Stimulated activated CD8-positive, alpha-beta memory T cell treated with anti-CD3 and anti-CD28 coated beads, Interleukin-2, amount 100 ng/mL, for 1 hour (primary cell): ENCODE measurements at places on chromosomes 1 and 21.

DNA sequence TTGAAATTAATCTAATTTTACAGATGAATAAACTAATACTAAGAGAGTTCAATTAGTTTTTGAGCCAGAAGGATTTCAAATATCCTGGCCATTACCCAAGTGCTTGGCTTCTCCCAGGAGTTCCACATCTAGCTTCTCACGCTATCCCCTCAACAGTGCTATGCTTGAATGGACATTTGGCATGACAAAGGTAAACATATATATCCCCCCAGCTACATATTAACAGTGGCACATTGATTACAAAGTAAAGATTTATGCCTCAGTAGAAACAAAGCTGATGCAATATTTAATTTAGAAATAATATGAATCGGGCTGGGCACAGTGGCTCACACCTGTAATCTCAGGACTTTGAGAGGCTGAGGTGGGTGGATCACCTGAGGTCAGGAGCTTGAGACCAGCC is 434.6 kb upstream of the PRMT6 start:
- no peak for DNase-seq

DNA sequence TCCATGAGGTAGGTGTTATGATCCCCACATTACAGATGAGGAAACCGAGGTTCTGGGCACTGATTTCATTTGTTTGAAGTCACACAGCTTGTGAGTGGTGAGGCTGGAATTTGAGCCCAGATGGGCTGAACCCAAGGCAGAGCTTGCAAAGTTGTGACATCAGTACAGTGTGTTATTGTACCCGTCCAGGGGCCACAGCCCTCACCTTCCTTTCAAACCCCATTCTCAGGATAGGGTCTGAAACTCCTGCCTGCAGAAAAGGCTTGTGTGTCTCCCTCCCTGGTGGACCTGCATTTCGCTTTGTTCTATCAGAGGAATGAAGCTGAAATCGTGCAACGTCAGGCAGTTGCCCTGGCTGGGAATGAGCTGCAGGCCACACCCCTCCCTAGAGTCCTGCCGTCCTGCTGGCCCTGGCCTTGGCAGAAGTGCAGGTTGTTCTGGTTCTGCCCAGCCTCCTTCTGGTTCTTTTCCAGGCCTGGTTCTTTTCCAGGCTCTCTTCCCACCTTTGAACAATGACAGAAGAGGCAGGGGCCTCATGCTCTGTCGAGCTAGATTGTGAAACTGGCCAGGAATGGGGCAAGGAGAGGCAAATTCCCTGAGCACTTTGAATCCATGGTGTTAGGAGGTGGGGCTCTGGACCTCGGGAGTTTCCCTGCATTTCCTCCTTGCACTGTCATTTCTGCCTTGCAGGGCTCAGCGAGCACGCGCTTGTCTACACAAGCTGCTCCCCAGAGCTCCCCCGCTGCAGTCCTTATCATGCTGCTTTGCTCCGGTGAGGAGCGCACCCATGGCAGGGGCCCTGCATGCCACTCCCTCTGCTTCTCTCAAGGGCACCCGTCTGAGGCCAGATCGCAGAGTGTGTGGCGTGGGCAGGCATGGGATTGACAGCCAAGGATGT is 8.2 kb upstream of the MYOM3 start:
- DNase-seq, result no peak

DNA sequence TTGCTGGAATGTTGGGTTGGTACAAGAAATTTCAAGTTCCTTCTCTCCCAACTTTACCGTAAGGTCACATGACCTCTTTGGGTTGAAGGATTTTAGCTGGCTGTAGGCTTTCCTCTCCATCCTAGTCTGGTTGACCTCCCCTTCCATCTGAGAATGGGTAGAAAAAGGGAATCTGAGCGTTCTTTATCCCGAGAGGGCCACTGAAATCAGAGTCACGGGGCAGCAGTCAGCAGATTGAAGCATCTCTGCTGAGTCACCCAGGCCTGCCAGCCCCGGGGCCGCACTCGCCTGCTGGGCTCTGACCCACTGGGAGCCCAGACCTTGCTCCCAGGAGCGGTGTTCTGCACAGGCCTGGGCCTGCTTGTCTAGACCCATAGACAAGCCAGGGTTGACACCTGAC is 31.0 kb downstream of the TMCC2 start:
- no peak for DNase-seq

GRCh38 chr1:94540440-94541245 is 916 bp downstream of the F3 start:
- DNase-seq, result no peak

GRCh38 chr1:14786109-14786675 is 187.7 kb downstream of the KAZN start:
- DNase-seq, result no peak

DNA sequence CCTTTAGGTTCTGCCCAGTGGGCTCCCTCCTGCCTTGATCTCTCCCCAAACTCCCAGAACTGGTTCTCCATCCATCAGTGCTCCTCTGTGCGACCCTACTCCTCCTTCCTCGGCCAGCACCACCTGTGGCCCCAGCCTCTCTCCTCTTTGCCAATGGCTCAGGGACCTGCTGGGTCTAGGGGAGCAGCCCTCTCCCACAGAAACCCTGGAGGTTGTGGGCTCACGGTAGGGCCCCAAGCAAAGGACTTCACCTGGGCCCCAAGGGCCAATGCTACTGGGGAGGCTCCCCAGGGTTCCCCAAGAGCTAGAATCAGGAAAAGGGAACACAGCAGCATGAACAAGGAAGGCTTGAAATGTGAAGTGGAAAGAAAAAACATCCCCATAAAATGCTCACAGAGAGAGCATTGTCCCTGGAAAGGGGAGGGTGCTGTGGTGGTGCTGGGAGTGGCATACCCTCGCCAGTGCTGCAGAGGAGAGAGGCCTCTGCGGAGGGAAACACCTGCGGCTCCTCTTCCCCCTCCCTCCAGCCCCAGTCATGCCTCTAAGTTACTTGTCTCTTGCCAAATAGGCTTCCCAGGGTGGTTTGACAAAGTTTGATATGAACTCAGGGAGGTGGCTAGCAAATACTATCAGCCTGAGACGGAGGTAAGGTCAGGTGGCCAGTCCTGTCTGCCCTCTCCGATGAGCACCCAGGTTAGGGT is 2.5 kb downstream of the TMEM63A start:
- no peak for DNase-seq

GRCh38 chr1:7964476-7964875 is 3.0 kb downstream of the PARK7 start:
- DNase-seq, result no peak
